ENCODE measurements at places on chromosomes 5 and 9.

DNA sequence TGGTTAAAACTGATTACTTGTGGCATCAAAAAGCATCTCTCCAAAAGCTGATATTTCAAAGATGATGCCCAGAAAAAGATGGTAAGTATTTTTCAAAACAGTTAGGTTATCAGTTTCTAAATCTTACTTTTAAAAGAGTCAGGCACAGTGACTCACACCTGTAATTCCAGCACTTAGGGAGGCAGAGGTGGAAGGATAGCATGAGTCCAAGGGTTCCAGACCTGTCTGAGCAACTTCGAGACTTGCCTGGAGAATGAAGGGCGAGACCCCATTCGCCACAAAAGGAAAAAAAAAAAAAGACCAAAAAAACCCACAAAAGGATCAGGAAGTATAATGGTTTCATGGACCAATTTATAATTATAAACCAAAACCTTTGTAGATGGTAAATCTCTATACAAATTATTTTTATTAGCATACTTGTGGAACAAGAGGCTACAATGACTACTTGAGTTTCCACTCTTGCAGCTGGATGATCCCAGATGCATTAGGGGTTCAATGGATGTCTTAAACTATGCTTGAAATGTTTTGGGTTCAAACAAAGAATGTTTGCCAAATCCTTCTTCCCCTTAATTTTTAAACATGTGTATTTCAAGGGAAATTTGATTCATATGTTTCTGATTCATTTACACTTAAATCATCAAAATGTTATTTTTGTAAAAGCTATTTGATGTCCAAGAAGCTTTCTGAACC is 96.1 kb downstream of the ADAMTSL1 start:
- DNase-seq = no peak

GRCh38 chr9:16509997-16510396 is 360.5 kb downstream of the BNC2 start:
- no peak for DNase-seq

GRCh38 chr5:95390812-95391492 is at the start of gene FAM81B:
Gene FAM81B, plus strand, starts transcription at chr5:95391366. Its CDS starts 24 bp downstream, at chr5:95391390.
- DNase-seq = no peak

DNA sequence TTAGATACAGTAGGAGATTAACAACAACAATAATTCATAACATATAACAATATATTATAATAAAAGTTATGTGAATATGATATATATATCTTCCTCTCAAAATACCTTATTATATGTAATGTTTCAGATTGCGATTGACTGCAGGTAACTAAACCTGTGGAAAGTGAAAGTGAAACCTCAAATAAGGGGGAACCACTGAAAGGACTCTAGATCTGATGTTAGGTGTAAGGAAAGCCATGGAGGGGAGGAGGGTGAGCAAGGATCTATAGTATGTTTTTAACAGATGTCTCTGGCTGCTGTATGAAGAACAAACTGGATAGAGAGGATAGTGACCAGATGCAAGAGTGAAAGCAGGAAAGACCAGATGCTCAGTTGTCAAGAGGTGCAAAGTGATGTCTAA is 5.8 kb upstream of the FSTL4 start:
- DNase-seq = no peak

GRCh38 chr9:129826344-129826743 is 2.4 kb upstream of the TOR1A start:
- DNase-seq = no peak

DNA sequence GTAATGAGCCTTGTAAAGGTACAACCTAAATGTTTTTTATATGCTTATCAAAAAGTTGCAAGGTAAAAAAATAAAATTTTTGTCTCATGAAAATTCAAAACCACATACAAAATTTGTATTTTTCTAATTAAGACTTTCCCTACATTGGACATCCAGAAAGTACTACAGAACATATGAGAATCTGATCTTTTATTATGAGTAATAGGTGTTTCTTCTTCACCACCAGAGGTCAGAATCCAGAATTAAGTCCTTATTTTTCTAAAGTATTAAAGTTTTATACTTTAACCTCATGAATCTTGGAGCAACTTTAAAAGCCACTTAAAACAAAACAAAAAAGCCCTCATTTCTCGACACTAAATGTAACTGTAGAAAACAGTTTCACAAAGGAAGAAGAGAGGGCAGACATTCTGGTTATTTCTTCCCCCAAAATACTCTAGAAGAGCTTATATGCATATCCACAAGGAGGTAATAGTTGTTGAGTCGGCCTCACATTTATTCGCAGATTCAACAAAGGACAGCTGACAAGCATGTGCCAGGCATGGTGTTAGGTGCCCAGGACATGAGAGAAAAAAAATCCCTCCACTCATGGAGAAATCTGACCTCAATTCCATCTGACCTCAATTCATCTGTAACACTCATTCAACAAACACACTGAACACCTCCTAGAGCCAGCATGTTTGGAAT is 69.3 kb downstream of the MLLT3 start:
- no peak for DNase-seq

DNA sequence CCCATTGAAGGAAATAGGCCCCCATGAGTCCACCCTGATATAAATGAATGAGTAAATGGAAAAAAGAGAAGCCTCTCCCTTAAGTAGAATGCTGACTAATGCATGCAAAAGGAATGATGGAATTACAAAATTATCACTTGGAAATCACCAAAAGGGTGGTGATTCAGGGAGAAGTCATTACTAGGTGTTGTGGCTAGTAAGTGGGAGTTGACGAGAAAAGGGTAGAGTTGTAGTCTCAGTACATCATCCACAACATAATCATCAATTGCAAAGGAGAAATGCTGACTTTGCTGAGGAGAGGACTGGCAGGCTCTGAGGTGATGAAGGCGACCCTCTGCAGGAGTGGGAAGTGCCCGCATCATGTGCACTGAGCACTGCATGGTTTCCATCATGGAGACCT is 201.5 kb upstream of the S1PR3 start:
- DNase-seq = no peak

- DNase-seq = no peak
These were observed 61.1 kb downstream of the GRIA1 start for GRCh38 chr5:153551537-153552079.

GRCh38 chr5:124582561-124582840 is 163.9 kb downstream of the ZNF608 start:
- DNase-seq = no peak

DNA sequence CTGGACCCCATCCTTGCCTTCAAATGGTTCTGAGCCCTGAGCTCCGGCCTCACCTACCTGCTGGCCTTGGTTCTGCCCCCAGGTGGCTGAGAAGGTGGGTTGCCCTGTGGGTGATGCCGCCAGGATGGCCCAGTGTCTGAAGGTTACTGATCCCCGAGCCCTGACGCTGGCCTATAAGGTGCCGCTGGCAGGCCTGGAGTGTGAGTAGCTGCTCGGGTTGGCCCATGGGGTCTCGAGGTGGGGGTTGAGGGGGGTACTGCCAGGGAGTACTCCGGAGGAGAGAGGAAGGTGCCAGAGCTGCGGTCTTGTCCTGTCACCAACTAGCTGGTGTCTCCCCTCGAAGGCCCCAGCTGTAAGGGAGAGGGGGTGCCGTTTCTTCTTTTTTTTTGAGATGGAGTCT is 5.2 kb downstream of the CEL start:
- DNase-seq = no peak

- no peak for DNase-seq
These were observed 40.9 kb upstream of the APC start for GRCh38 chr5:112696786-112697185.

DNA sequence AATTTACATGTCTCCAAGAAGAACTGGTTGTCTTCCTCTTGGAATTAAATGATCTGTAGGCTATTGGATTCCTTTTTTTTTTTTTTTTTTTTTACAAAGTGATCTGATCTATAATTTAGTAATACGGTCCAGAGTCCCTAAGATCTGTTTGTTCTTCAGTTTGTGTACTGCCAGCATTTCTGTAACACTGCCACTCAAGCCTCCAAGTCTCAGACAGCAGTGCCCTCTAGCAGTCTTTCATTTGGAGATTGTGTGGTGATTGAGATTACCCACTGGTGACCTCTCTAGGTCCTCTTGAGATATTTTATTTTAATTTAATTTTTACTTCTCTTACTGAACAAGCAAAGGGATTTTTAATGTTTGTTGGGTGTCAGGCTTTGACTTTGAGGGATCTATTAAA is 40.8 kb downstream of the NDFIP1 start:
- no peak for DNase-seq

GRCh38 chr5:36438765-36439561 is 137.3 kb upstream of the RANBP3L start:
- DNase-seq = no peak

GRCh38 chr9:17318821-17319320 is 184.0 kb downstream of the CNTLN start:
- no peak for DNase-seq

DNA sequence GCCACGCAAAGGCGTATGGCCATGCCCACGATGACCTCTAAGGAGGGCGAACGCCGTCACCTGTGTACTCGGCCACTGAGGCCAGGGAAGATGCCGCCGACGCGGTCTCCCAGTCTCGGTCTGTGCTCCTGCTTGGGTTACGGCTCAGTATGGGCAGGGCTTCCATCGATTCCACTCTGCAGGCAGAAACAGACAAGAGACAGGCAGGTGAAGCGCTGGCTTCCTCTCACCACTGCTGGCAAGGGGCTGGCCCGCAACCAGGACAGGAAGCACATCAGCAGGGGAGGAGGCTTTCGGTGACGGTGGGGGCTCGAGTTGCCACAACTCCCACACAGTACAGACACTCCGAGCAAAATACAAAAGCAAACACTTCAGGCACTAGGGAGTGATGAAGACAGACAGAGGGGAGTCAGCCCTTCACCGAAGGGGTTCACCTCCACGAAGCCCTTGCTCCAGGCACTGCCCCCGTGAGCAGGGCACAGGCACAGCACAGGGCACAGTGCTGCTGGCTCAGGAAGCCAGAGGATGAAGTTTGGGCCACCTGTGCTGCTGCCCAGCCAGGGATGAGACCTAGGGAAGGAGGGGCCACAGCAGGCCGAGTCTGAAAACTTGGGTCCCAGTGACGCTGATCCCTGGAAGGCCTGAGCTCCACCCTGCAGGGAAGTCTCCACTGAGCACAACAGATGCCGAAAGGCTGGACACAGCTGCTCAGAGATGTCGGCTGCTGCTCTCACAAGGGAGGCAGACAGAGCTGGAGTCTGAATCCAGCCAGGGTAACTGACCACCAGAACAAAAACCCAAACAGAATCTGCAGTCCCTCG is 91.3 kb downstream of the CAMSAP1 start:
- no peak for DNase-seq

- DNase-seq = peak; percentile 32
These were observed 199.4 kb downstream of the AUH start for GRCh38 chr9:91162311-91162710.

DNA sequence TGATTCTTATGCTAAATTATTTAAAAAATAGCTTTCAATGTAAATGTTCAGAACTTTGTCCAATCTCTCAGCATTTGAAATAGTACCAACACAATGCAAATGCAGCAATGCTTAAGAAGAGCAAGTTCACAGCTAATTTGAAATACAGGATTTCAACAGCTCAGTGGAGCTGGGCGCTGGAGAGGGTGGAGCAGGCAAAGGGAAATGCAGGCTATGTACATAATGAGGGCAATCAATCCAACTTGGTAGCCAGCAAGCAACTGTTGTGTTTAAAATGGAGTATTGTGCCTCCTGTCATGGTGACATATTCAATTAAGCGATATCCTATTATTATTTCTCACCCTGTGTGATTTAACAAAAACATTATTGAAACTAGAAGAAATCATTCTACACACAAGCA is 568.8 kb downstream of the PSAT1 start:
- DNase-seq = no peak

DNA sequence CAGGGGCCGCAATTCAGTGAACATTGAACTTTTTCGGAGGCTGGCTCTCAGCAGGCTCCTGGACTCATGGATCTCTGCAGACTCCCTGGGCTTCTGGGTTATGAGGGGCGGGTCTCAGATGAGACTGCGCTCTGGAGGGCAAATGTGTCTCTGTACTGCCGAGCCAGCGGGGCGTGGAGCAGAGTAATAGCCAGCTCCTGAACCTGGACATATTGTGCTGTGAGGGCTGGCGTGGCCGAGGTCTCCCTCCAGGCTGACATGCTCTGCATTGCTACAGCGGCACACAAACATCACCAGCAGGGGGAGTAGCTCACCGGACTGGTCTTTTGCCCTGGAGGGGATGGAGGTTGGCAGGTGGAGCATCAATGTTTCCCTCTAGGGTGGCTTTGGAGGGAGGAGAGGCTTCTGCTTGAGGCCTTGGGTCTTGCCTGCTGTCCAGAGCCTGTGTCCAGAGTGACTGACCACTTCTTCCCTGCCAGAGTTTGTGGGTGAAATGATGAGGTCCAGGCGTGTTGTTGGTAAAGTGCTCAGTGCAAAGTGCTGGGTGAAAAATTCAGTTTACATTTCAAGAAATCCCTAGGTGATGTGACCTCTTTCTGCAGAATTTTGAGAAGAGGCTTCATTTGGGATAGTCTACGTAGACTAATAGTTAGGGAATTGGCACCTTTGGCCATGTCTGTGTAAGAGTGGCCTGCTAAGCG is 10.9 kb upstream of the GADD45G start:
- DNase-seq = peak; percentile 43

DNA sequence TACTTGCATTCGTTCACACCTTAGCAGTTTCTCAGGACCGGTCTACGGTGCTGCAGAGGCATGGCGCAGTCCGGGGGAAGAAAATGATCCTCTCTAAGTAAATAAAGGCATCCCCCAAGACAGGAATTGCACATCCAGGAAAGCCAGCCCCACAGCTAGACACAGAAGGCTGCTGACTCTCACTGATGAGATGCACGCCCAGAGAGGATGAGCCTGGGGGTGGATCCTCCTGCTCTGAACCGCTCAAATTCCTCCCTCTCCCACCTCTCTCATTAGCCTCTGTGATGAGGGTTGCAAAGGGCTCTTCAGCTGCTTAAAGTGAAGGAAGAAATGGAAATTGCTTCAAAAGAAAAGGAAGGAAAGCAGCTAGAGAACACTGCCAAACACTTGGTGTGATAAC is 132.4 kb downstream of the TTLL11 start:
- no peak for DNase-seq

DNA sequence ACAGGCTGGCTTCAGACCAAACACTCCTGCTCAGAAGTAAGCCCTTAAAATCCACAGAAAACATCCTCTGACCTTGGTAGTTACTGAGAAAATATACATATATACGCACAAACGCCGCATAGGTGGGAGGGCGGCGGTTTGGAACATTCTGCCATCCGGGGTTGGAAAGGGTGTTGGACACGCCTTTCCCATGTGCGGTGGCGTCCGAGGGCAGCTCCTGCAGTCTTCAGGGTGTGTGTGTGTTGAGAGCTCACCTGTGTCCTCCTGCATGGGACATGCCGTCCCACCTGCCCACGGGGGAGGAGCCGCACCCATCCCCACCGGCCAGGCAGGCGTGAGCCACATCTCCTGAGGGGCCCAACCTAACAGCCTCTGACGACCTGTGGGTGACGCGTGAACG is 28.2 kb downstream of the SLC9A3 start:
- no peak for DNase-seq

DNA sequence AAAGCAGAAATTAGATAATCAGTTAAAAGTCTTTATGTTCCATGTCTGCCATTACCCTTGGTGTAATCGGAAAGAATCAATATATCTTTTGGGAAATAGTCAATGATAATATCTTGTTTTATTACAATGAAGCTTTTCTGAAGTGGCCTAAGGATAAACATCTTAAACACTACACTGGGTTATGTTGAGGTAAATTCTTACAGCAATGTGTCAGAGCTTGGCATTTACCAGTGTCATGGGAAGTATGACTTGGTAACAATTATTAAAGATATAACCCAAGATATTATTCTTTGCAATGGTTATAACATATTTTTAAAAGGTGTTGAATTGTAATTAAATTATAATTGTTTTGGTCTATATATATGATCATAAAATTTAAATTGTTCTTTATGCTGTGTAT is 84.7 kb downstream of the CFAP95 start:
- DNase-seq = no peak

GRCh38 chr5:56206126-56206910 is 26.8 kb downstream of the ANKRD55 start:
- no peak for DNase-seq

GRCh38 chr9:27634879-27635278 is 61.6 kb upstream of the C9orf72 start:
- no peak for DNase-seq
